ENCODE measurements at places on chromosomes 3 and 15. TPM values are rescaled to one million over a fixed set of nuclear protein-coding genes. Genes with fewer than 3 reads are reported as not detected.

PLA1A gene
- 6.7 TPM for total RNA-seq

CFAP100 gene
- not detected for total RNA-seq

CMSS1 gene
- total RNA-seq: 27.0 TPM

LINGO1 gene
- total RNA-seq: 3.9 TPM

TUBGCP4 gene
- 12.9 TPM for total RNA-seq

PPIP5K1 gene
- 64.6 TPM for total RNA-seq

ADIPOQ gene
- total RNA-seq: not detected

HHATL gene
- not detected for total RNA-seq

CD200 gene
- 16.8 TPM for total RNA-seq

TMEM212 gene
- total RNA-seq: not detected

COL6A5 gene
- 0.41 TPM for total RNA-seq

ADGRG7 gene
- not detected for total RNA-seq

CLDN16 gene
- 27.3 TPM for total RNA-seq

DNA sequence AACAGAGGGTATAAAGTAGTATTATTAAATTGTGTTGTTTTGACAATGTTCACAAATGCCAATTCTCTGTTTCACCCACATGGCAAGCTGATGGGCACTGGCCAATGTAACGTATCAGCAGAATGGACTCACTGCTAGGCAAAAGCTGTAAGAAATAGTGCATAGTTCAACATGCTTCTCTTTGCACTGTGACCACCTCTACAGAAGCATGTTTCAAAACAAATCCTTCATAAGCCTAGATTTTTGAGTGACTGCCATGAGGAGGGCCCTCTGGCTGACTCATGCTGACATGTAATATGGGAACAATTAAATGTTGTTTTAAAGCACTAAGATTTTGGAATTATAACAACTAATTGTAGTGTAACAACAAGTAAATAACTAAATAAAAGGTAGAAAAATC is 3.2 kb downstream of the GBE1 start:
- DNase-seq: no peak

GRCh38 chr15:57329582-57330367 is 46.5 kb upstream of the CGNL1 start:
- no peak for DNase-seq

- DNase-seq: no peak
Measured at GRCh38 chr15:91196768-91197167, 96.7 kb downstream of the SV2B start.

DNA sequence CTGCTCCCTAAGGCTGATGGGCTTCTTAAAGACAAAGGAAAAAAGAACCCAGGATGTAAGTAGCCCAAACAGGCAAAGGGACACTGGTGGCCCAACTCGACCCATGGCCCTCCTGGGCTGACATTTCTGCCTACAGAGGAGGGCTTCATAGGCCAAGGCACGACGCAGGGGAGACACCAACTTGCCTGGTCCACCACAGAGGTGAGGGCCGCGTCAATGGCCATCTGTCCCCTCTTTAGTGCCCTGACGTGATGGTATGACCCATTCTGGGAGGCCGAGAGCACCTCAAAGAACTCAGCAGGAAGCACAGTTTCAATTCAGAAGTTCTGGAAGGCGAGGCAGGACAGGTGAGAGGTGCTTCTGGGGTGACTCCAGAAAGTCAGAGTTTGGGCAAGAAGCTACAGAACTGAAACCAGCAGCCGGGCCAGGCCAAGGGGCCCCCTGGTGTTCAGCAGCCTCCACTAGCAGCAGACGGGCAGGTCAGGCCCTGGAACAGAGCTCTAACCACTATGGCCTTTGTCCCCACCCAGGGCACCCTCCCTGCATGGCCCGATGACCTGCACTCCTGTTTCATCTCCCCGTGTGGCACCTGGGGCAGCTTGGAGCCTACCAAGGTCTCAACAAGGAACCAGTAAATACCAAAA is 45.1 kb downstream of the HMCES start:
- no peak for DNase-seq

GRCh38 chr3:128801779-128802380 is 75.9 kb downstream of the RAB7A start:
- DNase-seq: no peak

- DNase-seq: no peak
Measured at GRCh38 chr3:101325393-101326134, 5.2 kb upstream of the IMPG2 start.

GRCh38 chr3:179852142-179852905 is 184.4 kb downstream of the PEX5L start:
- no peak for DNase-seq

- DNase-seq: no peak
Measured at GRCh38 chr3:189950258-189950657, 170.4 kb downstream of the P3H2 start.

GRCh38 chr3:69930564-69930963 is 69.0 kb upstream of the SAMMSON start:
- no peak for DNase-seq

- no peak for DNase-seq
Measured at GRCh38 chr3:189908646-189909045, 212.1 kb downstream of the P3H2 start.

DNA sequence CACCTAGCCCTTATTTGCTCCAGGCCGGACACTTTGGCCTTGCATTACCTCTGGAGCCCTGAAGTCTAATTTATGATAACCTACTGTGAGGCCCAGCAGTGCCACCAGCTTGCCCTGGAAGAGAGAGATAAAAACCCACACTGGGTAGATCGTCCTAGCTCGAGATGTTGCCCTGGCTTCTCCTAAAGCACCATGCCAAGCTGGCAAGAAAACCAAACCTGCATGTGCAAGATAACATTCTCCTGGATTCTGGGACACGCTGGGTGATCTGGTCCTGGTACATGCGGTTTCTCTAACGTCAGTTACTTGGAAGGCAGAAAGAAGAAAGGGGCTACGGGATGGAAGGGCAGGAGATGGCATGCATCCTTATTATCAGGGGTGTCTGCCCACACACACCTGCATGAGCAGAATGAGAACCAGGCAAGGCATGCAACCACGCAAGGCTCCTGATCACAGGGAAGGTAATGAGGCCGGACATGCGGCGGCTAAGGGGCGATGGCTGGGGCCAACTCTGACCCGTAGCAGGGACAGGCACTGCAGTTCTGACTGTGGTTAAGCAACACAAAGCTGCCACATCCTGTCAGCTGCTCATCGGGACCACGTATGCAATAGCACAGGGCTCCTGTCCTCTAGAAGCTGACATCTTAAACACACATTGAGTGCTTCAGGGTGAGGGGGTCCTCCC is 73.0 kb downstream of the OXNAD1 start:
- DNase-seq: no peak

- peak; percentile 67 for DNase-seq
Measured at GRCh38 chr3:52277972-52278509, 408 bp downstream of the WDR82 start.

DNA sequence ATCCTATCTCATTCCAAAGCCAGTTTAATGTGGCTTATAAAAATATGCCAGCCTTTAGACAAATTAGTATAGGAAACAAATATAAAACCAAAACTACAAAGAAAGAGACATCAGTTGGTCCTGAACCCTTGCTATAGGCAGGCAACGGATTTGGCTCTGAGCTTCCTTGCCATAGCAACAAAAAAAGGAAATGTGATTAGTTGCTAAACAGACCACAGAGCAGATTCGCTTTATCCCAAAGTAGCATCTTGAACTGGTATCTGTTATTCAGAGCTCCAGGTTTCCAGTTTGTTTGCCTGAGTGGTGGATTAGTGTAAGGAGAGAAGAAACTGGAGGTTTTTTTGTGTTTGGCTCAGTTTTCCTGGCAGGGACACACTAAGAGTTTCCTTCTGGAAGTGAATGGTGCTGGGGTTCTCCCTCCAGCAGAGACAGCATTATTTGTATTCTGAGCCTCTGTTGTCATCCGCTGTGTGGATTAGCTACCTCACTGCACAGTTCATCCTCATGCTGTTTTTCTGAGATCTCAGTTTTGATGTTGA is 44.1 kb downstream of the CHST2 start:
- no peak for DNase-seq

DNA sequence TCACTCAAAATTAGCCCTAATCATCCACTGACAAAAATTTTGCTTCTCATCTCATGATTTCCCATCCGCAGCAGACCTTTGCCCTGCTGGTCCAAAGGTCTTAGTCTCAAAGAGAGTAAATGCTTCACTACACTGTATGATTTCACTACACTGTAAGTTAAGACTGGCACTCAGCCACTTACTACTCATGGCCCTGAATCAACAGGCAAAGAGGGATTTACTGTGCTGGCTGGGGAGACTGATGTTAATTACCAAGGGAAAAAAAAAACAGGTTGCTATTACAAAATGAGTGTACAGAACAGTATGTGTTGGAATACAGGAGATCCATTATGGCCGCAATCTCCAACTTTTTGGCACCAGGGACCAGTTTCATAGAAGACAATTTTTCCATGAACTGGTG is 214.8 kb downstream of the ZMAT3 start:
- DNase-seq: peak; percentile 47

- no peak for DNase-seq
Measured at GRCh38 chr3:98626151-98626550, 32.7 kb upstream of the CPOX start.

- no peak for DNase-seq
Measured at GRCh38 chr3:5123937-5124336, 1.8 kb downstream of the ARL8B start.

GRCh38 chr3:104648823-104649222 is 717.9 kb upstream of the ALCAM start:
- DNase-seq: no peak

DNA sequence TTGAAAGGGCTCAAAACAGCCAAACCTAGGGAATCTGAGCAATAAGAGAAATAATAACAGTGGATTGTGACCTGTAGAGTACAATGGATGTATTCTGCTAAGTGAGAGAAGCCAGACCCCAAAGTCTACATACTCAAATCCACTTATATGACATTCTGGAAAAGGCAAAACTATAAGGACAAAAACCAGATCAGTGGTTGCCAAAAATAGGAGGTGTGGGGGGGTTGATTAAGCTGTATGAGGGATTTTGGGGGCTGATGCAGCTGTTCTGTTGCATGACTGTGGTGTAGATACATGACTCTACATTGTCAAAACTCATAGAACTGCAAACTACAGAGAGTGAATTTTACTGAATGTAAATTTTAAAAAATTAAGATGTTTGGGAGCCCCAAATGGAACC is 20.1 kb upstream of the CGNL1 start:
- no peak for DNase-seq

DNA sequence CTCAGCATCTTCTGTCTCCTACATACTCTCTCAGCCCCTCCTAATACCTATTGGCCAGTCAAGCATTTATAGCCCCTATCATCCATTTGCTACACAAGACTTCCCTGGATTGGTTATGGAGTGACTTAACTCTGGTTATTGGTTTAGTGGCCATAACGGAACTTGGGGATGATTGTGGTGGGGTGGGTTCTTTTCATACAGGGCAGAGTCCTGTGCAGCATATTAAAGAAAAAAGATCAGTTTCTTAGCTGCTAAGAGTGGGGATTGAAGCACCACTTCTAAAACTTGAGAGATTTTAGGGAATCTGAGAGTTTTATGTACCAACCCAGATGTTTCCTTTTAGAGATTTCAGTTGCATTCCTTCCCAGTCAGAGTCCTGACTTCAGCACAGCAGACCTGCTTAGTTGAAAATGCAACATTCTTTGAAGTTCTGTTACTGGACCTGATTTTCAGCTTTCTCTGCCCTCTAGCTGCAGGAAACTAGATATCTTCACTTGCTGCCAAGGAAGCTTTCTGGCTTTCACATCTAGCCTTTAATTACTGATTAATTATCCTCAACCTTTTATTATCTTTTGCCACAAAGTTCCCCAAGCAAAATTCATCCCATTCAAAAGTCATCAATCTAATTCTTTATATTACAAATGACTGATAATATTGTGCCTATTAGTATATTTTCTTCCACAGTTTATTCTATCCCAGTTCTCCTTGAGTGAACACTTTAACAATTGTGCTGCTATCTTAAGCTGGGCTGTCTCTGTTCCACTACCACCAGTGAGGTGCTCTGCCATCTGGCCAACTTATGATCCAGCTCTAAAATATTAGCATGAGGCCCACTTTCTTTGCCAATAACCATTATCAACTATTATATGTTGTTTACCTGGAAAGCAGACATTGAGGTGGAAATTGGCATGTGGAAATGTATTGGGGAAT is 906.0 kb upstream of the ALCAM start:
- no peak for DNase-seq

DNA sequence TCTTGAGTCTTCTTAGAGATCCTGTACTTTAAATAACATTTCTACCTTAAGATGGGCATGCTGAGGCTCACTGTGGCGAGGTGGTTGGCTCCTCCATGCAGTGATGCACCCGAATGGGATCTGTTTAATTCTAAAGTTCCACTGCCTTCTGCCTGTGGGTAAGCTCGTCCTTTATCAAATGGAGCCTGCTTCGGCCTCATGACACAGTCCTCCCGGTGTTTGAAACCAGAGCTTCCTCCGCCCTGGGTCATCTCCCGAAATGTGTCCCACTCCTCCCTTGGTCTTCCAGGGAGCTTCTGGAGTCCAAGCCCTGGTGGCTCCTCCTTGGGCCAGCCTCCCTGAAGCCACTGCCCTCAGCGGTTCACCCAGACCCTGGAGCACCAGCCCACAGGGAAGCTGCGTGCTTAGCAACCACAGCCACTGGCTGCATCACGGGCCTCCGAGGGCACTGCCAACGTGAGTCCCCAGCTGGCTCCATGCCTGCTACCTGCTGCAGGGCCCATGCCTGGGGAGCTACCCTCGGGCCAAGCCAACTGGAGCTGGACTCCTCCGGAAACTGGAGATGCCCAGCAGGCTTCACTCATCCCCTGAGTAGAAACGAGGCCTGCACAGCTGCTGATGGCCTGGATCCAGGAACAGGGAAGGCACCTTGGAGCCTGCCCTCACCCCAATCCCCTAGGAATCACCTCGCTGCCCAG is 3.3 kb downstream of the RHCG start:
- no peak for DNase-seq

DNA sequence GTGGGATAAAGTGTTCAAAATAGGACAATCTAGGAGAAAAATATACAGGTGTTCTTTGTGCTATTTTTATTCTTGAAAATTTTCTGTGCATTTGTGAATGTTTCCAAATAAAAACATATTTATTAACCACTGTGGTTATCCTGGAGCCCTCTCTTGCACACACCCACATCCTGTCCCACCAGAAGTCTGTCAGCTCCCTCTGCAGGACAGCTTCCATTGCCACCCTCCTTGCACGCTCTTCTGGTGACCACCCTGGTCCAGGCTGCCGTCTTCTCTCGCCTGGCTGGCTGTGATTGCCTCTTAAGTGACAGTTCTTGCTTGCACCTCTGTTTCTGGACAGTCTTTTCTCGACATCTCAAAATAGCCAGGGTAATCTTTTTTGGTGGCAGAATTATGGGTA is 394.0 kb downstream of the LRTM1 start:
- no peak for DNase-seq

DNA sequence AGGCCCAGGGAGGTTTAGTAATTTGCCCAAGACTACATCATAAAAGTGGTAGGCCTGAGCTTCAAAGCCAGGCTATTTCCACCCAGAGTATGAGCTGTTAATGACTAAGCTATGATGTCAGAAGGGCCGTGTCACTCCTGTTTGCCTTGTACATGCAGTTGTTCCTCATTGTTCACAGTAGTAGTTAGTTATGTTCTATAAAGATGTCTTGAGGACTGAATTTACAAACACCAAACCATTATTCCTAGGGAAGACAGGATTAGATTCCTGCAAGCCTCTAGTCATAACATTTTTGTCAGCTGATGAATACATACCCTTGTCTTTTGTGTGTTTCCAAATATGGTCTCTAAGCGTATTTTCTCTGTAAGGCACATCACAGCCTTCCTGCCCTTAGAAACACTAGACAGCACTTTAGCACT is 20.9 kb upstream of the LARS2 start:
- no peak for DNase-seq

- DNase-seq: no peak
Measured at GRCh38 chr3:18501679-18502343, 76.7 kb upstream of the SATB1 start.

GRCh38 chr3:122618614-122619013 is 41.2 kb downstream of the PARP15 start:
- no peak for DNase-seq
